ENCODE measurements at places on chromosomes 4 and X. TPM values are rescaled to one million over a fixed set of nuclear protein-coding genes. Genes with fewer than 3 reads are reported as not detected.

The BBS12 gene
- total RNA-seq, result 2.8 TPM

The BCORL1 gene
- total RNA-seq, result 11.1 TPM

The GPR50 gene
- 0.26 TPM for total RNA-seq

The SORBS2 gene
- total RNA-seq, result 0.85 TPM

The DCUN1D4 gene
- total RNA-seq, result 17.5 TPM

The SLC6A8 gene
- total RNA-seq, result 12.4 TPM

The RBM47 gene
- 24.6 TPM for total RNA-seq

The MAGEB1 gene
- not detected for total RNA-seq

The SOX3 gene
- not detected for total RNA-seq

The PLS3 gene
- 248 TPM for total RNA-seq

The DMP1 gene
- not detected for total RNA-seq

The HAND2 gene
- total RNA-seq, result 0.45 TPM
